ENCODE measurements at places on chromosomes 6 and 20.

GRCh38 chr6:89239338-89239737, 22.2 kb upstream of the GABRR1 start:
- DNase-seq, result peak; percentile 48

- DNase-seq, result no peak
Measured at GRCh38 chr6:155444952-155445903, 10.4 kb downstream of the NOX3 start.

DNA sequence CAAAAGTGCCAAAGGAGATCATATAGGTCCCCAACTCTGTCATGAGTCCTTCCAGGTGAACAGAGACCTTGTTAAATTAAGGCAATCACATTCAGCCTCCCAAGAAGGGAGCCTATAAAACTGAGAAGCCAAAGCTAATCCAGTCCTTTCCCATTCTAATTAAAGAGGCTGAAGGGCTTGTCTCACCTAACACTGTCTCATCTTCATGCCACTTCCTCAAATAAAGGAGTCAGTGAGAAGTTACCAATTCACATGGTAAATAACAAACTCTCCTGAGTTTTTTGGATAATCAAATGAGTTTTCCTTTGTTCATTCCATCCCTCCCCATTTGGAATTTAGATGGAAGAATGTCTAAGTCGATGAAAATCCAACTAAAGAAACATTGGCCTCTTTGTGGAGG, 242.8 kb downstream of the UST start:
- no peak for DNase-seq

GRCh38 chr20:39108746-39109145, 146.6 kb downstream of the DHX35 start:
- no peak for DNase-seq
